Stimulated activated CD4-positive, alpha-beta T cell treated with anti-CD3 and anti-CD28 coated beads, Interleukin-1b, Interleukin-23, amount 100 ng/mL, for 24 hours (primary cell): ENCODE measurements at places on chromosomes 5 and 9.

GRCh38 chr5:150153957-150154617, 1.6 kb downstream of the PDGFRB start:
- no peak for DNase-seq

GRCh38 chr9:95366731-95367325, 49.3 kb upstream of the FANCC start:
- DNase-seq = no peak

GRCh38 chr9:100084128-100084453, 14.7 kb downstream of the ERP44 start:
- DNase-seq = no peak

GRCh38 chr9:32705059-32705458, 69.6 kb upstream of the TAF1L start:
- no peak for DNase-seq

GRCh38 chr9:3299872-3300271, 225.9 kb downstream of the RFX3 start:
- DNase-seq = no peak

DNA sequence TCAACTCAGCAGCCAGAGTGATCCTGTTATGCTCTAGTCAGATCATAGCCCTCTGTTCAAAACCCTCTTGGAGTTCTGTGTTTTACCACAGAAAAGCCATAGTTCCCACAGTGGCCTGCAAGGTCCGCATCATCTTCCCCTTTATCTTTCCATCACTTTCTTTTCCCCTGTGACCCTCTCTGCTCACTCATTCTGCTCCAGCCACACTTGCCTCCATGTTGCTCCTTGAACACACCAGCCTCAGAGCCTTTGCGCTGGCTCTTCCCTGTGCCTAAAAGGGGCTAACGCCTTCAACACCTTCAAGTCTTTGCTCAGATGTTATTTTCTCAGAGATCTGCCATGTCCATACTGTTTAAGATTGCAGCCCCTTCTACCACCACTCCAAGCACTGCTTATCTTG, 26.3 kb downstream of the CSF2 start:
- no peak for DNase-seq

DNA sequence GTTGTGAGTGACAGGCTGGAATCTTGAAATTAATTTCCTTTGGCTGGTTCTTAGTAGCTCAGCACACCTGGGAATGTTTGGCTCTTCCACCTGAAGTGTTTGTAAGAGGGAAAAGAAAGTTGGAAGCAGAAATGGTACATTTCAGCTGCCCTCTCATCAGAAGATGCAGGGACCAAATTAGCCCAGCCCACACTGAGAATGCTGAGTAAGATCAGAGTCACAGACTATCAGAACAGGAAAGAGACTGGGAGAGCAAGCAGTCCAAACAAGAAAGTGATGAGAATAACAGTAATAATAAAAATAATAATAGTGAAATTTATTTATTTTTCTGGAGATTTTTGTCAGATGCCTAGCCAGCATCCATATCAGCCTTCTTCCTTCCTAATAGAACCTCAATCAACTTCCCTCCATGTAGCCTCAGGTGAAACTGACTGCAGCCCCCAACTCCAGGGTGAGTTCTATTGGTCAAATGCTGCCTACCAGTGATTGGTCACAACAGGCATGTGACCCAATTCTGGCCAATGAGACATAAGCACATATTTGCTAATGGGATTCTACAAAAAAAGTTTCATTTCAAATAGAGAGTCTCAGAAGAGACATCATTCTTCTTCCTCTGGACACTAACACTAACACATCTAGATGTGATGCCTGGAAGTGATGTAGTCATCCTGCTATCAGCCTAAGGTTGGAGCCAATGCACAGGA, 31.2 kb upstream of the ADRA1B start:
- no peak for DNase-seq

DNA sequence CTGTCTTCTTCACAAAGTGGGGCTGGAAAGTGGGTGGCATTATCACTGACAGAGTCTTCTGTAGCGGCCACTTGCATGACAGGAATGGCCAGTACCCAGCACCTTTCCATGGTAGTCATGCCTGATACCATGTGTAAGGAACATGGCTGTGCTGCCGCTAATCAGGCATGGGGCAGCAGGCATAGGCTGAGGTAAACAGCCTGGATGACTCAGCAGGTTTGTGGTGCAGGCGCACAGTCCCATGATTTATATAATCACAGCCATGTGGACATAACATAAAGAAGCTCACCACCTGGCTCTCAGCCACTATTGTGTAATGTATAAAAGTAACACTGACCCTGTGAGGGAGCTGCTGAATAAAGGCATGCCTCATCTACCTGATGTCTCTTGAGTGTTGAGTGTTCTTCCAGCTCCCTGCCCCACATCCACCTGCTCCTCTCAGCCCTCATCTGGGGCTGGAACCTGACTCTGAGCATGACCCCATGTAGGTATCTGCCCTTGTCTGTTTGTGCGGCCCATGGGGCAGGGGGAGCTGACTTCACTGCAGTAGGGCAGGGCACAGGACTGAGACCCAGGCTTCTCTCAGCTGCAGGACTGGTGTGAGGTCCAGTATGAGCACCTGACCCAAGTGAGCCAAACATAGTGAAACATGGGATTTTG, 13.2 kb upstream of the ICE1 start:
- DNase-seq = no peak

GRCh38 chr5:61333321-61333953, 1.4 kb downstream of the ZSWIM6 start:
- DNase-seq = no peak

DNA sequence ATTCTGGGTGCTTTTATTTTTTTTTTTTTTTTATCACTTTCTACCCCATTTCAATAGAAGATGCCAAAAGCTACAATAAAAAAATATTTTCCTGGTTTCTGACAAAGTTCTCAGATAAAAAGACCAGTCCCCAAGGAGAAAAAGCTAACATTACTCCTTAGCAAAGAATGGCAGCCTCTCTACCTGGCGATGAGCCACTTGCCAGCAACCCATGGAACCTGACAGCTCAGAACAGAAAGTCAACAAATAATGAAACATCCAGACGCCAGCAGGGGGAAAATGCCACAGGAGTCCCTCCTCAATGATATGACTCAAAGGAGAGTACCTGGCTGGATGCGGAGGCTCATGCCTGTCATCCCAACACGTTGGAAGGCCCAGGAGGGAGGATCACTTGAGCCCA, 123.2 kb downstream of the MYO10 start:
- DNase-seq = no peak

- no peak for DNase-seq
Measured at GRCh38 chr9:128946571-128947276, 679 bp downstream of the DOLK start.

DNA sequence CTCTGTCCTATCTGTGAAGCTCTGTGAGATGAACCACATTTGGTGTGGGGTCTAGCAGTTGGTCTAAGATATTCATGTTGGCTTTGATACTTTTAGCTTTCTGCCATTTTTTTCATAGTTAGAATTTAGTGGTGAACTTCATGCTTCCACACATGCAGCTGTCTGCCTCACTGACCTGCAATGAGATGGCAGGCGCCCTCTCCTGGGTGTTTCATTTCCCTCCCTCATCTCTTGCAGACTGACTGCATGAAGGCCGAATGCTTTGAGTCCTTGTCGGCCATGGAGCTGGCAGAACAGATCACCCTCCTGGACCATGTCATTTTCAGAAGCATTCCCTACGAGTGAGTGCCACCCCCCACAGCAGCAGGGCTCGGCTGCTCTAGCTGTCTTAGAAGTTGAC, 26.1 kb upstream of the CKMT2 start:
- no peak for DNase-seq

- no peak for DNase-seq
Measured at GRCh38 chr9:89862316-89862715, 257.5 kb downstream of the GADD45G start.

GRCh38 chr5:115977988-115978387, 15.7 kb downstream of the LVRN start:
- DNase-seq = no peak

- no peak for DNase-seq
Measured at GRCh38 chr5:59418808-59419207, 474.7 kb downstream of the PDE4D start.

- DNase-seq = no peak
Measured at GRCh38 chr5:95777441-95777840, 45.1 kb downstream of the GLRX start.

GRCh38 chr9:131666029-131666428, 73.8 kb downstream of the RAPGEF1 start:
- no peak for DNase-seq

- DNase-seq = no peak
Measured at GRCh38 chr5:173878224-173878967, 9.8 kb upstream of the CPEB4 start.

DNA sequence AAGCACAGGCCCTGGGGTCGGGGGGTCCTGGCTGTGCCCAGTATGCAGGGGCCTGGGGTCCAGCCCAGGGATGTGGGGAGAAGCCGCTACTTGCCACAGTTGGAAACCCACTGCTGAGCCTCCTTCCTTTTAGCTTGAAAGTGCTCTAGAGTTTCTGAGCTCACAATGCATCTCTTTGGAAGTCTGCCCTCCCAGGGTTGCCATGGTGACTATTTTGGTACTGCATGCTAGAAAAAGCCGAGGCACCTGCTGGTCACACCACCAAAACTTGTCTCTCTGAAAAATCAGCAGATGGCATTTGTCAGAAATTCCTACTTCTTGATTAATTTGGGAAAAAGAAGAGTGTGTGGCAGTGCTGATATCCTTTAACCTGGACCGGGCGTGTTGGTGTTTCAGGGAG, 151.8 kb downstream of the SEC61B start:
- no peak for DNase-seq

GRCh38 chr5:39892708-39893107, 467.9 kb upstream of the DAB2 start:
- no peak for DNase-seq

DNA sequence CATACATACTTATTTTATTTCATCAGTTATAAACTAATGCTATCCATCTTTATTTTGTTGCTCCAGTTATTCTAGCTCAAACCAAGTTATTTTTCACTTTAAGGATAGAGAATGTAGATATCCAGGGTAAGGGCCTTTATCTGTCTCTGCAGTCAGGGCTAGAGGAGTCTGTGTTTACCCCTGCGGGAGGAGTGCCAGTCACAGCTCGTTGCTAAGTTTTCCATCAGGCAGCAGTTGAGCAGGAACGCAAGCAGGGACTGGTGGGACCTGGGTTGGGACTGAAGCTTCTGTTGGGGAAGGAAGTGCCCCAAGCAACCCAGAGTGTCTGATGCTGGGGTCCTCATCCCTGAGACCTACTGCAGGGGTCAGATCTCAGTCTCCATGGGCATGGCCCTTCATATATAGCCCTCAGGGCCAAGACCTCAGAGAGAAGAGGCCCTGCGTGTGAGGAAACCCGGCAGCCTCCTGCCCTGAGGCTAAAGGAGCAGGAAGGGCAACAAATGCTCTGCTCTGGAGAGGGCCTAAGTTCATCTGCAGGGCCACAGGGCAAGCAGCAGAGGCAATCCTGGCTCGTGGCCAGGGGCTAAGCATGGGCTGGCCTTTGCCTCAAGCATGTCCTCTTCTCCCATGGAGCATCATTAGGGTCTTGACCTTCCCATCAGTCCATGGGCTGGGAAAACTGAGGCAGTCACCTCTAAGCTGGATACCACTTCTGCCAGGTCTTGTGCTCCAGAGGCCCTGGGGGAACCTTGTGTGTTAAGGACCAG, 6.6 kb downstream of the SLC22A4 start:
- no peak for DNase-seq

DNA sequence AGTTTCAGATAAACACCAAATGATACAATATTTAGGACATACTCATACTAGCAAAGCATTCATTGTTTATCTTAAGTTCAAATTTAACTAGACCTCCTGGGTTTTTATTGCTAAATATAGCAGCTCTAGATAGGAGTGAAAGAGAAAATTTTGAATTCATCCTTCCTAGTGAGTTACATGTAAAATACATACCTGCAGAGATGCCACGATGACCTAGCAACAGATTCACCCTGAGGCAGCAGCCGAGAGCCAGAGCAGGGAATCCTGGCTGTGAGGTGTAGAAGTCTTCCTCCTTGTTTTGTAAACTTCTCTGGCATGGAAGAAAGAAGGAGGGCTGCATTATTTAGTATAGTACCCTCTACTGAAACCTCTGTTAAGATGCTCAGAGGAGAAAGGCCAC, 25.9 kb upstream of the GABRP start:
- no peak for DNase-seq

- DNase-seq = no peak
Measured at GRCh38 chr5:52786391-52786790, 1.3 kb upstream of the ITGA1 start.

DNA sequence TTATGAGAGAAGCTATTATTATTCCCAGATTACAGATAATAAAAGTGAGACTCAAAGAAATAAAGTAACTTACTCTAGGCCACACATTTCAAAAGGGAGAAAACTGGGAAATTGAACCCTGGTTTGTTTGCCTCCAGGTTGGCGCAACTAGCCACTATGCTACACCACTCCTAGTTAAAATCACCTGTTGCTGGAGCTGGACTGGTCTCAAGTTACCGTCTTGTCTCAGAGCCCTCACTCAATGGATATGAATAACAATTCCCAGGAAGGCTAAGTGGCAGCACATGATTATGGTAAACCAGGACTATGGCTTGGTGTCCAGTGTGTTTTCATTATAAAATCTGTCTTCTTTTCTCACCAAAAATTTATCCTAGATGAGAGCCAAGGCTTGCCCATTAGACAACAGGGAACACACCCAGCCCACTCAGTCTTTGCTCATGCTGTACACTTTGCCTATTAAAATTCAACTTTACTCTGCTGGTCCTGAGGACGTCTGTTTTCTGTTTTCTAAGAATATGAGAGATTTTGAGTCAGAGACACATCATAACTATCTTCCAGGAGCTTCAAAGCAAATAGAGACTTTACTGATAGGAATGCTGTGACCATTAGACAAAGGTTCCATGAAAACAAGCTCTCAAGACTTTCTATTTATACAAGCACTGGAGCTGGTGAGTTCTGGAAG, 58.1 kb downstream of the ADRB2 start:
- no peak for DNase-seq

DNA sequence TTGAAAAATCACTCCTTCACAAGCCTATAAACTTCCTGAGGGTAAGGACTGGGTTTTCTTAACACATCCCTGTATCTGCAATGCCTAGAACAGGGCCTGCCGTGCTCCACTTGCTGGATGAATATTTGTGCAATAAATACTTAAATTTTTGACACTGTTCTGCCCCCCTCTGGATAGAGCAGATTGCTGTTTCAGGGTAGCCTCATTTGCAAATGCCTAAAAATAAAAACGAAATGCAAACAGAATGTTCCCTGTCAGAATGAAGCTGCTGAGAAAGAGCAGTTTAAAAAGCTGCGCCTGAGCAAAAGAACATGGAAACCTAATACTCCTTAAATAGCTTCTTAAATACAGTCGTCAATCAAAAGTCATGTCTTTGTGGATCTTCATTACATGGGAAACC, 385.3 kb downstream of the PRELID2 start:
- DNase-seq = no peak

- DNase-seq = no peak
Measured at GRCh38 chr5:165630261-165630778, 2124.9 kb downstream of the MAT2B start.

DNA sequence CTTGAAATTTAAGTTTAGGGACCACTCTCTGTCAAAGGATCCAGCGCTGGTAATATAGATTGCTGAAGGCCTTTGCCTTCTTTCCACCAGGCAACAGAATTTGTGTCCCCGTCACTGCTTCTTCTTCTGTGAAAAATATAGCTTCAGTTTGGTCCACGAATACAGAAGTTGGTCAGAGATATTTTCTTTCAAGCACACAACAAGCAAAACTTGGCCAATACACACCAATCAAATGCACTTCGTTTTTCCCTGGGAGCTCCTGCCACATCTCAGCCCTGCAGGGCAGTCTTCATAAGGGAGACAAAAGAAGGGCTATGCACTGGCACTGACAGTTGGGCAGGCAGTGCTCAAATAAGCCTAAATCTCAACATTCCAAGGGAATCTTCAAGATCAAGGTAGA, 22.9 kb downstream of the HAVCR2 start:
- DNase-seq = no peak
